Activated T-cell treated with anti-CD3 and anti-CD28 coated beads, Interleukin-2, amount 50 U/mL, for 4 hours (primary cell): ENCODE measurements at places on chromosomes 7 and 10. TPM values are rescaled to one million over a fixed set of nuclear protein-coding genes. Genes with fewer than 3 reads are reported as not detected.

Gene SKIDA1
- total RNA-seq: not detected

Gene ST7
- total RNA-seq: 7.7 TPM

Gene ZNF786
- total RNA-seq: 7.9 TPM

Gene SFTPD
- total RNA-seq: 0.29 TPM

Gene RNF32
- total RNA-seq: 0.13 TPM

Gene TDRD1
- total RNA-seq: 2.2 TPM

Gene FBXL13
- 1.1 TPM for total RNA-seq

Gene CFAP69
- not detected for total RNA-seq

Gene FEZF1
- total RNA-seq: not detected

Gene PTPRN2
- total RNA-seq: 0.63 TPM

Gene CCL26
- not detected for total RNA-seq

Gene EVX1
- total RNA-seq: not detected

Gene ATOH7
- not detected for total RNA-seq

Gene SLC26A3
- 0.19 TPM for total RNA-seq

DNA sequence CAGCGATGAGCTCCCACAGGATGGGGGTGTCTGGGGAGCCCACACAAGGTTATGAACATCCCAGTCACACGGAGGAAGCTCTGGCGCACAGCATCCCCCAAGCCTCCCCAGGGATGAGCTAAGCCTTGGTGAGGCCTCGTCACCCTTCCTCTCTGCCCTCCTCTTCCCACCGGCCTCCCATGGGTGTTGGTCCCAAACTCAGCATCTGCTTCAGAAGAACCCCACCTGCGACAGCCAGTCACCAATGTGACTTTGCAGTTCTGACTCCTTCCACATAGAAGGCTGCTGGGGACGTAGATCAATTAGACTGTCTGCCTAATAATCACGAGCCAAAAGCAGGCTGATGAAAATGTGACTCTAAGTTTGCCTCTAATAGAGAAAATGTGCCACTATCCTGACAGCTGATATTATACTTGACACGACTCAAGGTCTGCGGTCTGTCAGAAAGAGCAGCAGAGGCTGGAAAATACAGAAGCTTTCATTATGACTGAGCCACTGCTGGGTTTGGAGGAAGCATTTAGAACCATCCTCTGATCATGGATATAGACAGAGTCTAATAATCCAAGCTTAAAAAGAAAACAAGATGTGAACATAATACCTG is 116.0 kb upstream of the PFKP start:
- no peak for DNase-seq

- no peak for DNase-seq
Measured at GRCh38 chr7:24921362-24921679, 58.7 kb downstream of the OSBPL3 start.

DNA sequence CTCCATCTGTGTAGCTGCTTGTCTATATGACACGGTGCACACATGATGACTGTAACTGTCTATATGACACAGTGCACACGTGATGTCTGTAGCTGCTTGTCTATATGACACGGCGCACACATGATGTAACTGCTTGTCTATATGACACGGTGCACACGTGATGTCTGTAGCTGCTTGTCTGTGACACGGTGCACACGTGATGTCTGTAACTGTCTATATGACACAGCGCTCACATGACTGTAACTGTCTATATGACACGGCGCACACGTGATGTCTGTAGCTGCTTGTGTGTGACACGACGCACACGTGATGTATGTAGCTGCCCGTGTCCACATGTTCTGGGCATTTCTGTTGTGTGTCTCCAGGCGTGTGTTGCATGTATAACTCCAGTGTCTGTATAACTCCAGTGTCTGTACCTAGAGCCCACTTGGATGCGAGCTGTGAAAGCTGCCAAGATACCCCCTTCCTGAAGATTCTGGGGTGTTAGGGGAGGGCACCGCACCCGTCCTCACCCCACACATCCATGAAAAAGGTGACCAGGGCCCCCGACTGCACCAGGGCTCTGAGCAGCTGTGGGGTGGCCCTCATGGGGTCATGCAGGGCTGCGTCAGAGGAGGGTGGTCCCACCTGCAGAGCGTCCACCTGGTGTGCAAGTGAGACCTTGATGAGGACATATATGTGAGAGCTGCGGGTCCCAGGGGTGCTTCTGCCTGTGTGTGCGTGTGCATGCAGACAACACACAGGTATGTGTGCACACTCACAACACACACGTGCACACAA is 137.9 kb downstream of the ELFN1 start:
- DNase-seq: no peak

- no peak for DNase-seq
Measured at GRCh38 chr10:60906411-60906810, 37.6 kb downstream of the RHOBTB1 start.

GRCh38 chr7:47763063-47763974 is 181.4 kb upstream of the TNS3 start:
- no peak for DNase-seq

- no peak for DNase-seq
Measured at GRCh38 chr7:90469554-90469953, at the start of gene PTTG1IP2. Gene PTTG1IP2, plus strand, starts transcription at chr7:90469639. Its CDS starts 148 bp downstream, at chr7:90469787.

GRCh38 chr7:151244196-151244840 is 4.2 kb downstream of the SMARCD3 start:
- peak; percentile 52 for DNase-seq

DNA sequence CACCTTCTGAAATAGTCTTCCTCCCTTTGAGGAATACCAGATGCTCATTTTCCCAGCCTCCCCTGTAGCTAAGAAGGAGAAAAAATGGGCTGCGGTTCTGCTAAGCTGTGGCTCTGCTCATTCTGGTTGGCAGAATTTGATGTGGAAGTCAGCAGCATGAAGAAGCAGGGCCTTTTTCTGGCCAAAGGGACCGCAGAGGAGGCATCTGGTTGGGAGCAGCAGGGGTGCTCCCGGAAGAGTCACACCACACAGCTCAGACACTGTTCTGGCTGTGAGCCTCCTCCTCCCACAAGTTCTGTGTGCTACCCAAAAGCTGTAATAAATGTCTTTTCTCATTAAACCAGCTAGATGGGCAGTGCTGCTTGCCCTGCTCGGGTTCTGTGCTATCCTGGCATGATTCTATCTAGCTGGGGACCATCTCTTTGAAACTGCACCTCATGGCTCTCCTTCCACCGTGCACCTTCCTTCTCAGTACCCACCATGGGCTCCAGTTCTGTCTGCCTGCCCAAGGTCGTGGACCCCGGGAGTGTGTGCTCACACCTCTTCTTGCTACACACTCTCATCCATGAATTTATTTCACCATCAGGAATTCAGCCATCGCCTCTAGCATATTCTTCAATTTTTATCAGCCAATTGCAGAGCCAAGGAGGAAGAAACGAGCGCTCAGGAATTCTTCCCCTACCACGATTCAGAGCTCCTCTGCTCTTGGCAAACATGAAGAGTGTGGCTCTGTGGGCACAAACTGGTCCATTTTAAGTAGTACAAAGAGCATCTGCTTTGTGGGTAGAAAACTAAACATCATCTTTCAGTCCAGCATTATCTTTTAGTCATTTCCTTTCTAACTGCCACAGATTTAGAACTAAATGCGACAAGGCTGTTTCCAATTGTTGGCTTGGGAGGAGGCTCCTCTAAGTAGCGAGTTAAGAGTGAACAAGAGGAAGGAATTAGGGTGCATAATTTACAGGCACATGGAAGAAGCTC is 76.9 kb downstream of the FAM171A1 start:
- no peak for DNase-seq

DNA sequence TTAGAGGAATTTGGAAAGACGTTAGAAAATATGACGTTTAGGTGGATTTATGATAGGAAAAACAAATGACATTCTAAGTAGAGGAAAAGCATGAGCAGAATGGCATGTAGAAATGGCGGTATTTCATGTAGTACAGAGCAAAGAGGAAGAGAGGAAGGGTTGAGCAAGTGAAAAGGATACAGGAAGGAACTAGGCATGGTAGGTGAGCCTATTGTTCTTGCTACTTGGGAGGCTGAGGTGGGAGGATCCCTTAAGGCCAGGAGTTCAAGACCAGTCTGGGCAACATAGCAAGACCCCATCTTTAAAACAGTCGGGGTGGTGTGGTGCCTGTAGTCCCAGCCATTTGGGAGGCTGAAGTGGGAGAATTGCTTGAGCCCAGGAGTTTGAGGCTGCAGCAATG is 1.2 kb downstream of the GTPBP10 start:
- DNase-seq: no peak

- DNase-seq: no peak
Measured at GRCh38 chr7:96870185-96870584, 135.2 kb upstream of the DLX6 start.

DNA sequence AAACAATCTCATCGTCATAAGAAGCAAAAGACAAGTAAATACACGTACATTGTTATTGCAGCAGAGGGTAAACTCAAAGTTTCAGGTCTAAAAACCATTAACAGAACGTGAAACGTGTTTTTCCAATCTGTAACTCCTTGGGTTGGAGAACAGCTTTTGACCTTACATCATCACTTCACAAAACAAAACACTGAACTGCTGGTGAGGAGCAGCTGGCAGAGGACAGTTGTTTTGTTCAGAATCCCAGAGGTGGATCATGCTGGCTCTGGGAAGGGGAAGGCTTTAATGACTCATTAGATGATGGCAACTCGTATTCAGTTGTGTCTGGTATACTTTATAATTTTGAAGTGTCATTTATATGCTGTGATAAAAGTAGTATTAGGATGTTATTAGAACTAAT is 923.0 kb upstream of the CELF2 start:
- DNase-seq: no peak

- DNase-seq: no peak
Measured at GRCh38 chr7:78383096-78383880, 584.7 kb downstream of the PHTF2 start.

DNA sequence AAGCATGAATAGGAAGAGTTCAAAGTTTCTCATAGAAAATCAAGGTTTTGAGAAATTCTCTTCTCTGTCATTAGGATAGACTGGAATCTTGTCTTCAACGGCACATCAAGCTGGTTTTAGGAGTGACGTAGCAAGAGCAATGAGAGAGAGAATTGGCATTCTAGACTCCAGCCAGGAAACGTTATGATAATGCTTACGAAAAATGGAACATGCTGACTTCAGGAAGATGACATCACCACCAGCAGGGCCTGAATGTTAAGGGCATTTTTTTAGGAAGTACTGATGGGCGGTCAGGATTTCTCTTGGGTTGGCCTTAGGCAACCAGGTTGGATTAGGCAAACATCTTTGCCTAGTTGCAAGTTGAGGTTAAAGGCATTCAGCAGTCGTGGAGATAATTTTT is 213.2 kb upstream of the CTBP2 start:
- no peak for DNase-seq

- peak; percentile 39 for DNase-seq
Measured at GRCh38 chr10:124722798-124723783, 21.1 kb downstream of the FAM53B start.

DNA sequence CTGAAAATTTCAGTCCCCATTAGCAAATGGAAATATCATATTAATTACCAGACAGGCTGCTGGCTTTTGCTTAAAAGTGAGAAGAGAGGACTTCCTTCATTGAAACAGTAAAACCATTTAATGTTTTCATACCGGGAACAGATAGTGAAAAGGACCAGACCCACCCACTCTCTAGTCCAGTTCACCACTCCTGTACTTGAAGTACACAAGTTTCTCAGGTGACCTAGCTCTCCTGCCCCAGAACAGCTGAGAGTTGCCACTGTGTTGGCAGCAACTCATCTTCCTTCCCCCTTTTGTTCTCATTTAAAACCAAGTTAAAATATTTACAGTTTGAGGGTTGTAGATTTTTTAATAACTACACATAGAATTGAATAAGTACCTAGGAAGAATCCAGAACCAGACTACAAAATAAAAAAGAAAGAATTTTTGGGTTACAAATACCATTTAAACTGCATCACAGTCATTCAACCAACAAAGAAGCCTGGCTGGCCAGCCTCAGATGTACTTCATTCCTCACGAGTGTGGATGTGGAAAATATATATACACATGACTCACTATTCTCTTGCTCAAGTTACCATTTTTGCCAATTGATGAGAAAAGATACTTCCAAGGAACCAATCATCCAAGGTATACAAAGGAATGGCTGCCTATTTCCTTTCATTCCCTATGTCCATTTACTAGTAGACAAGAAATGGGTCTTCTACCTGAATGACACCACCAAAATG is 68.1 kb downstream of the VPS41 start:
- no peak for DNase-seq

- DNase-seq: no peak
Measured at GRCh38 chr7:2228921-2229320, 3.8 kb downstream of the MAD1L1 start.

DNA sequence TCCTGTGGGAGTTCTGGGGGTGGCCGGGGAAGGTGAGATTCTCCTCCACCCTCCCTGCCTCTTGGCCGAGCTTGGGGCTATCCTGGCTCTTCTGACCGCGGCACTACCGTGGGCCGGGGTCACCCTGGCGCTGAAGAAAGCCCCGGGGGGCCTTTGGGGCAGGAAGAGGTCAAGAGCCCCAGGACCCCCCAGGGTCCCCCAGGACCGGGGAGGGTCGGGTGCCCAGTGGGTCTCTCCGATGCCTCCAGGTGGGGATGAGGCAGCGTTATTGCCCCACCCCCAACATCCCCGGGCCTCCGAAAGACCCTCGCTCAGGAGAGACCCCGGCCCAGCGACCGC is 439 bp upstream of the KNDC1 start:
- DNase-seq: no peak

DNA sequence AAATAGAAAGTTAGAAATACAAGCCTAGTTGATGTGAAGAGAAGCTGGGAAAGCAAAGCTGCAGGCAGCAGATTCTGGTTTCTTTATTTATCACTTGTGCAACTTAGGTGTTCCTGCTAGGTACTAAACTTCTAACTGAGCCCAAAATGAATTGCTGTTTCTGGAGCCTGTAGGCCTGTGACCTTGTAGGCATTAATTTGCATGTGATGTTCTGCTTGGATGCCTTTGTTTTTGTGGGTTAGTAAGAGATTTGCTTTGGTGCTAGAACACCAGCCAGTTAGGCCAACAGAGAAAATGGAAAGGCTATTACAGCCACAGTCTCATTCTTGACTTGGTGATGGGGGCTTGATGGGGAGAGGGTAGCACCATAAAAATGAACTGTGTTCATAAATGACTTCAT is 370.7 kb downstream of the PPP1R3A start:
- no peak for DNase-seq

DNA sequence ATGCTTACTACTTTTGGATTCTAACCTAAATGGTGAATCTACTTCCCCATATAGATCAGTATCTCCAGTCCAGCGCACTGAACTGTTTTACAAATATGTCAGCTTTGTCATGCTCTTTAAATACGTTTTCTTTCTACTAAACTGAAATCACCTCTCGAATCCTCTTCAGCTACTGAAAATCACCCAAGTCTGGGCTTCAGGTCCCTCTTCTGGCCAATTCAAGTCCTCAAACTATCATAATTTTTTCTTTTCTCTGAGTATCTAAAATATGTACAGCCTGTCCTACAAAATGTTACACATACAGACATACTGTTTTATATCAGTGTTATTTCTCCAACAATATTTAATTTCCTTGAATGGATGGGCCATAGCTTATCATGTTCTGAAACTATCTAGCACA is 84.2 kb downstream of the CACNA2D1 start:
- no peak for DNase-seq

DNA sequence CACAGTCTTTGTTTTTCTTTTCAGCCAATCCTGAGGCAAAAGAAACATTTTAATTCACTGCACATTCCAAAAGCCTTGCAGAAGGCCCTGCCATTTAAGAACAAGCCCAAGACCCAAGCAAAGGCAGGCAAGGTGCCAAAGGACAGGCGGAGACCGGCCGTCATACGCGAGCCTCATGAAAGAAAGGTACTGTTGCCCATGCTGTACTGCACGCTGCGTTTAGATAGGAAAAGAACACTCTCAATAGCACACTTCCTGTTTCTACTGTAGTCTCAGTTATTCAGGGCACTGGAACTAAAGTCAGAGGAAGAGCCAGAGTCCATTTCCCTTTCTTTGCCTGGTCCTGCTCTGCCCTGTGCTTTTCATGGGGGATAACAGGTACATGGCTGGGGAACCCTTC is 47.6 kb downstream of the BMS1 start:
- no peak for DNase-seq
